ENCODE measurements at places on chromosomes 4 and X.

GRCh38 chr4:165079476-165079875 lies 25.8 kb downstream of the TRIM75 start:
- no peak for DNase-seq

GRCh38 chrX:119359618-119360382 lies 39.3 kb upstream of the SLC25A43 start:
- no peak for DNase-seq

GRCh38 chr4:119041951-119042560 lies 93.6 kb upstream of the MYOZ2 start:
- DNase-seq = no peak

DNA sequence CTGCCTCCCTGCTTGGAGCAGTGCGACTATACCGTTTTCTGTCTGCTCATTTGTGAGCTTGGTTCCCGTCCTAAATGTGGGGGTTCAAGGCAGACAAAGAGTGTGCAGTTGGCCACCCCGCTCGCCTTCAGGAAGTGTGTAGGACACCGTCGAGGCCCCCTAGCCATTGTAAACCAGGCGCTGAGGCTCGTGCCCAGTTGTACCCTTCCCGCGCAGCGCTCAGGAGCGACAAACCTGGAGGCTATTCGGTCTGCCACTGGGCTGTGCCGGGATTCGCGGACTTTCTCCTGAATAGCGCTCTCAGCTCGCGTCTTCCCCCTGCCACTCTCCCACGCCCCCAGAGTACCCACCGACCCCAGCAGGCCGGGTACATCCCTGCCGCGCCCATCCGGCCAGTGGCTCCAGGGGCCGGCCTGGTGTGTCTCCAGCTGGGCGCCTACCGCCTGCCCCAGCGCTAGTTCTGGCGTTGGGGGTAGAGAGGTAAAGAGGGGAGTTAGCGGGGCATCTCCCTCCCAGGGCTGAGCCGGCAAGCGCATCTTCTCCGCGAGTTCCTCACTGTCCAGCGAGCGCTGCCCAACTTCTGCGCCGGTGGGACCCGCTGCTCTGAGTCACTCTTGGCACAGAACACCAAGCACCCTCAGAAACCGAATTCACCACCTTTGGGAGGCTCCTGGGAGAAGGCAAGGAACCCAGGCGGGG lies 880 bp upstream of the LONRF3 start:
- DNase-seq = no peak

- no peak for DNase-seq
Observed at GRCh38 chrX:44775726-44776125, 68.1 kb upstream of the DUSP21 start.

Measured in vagina (tissue), 2 donors.